Activated CD4-positive, alpha-beta T cell treated with anti-CD3 and anti-CD28 coated beads for 36 hours (primary cell): ENCODE measurements at places on chromosomes 11 and 22. TPM values are rescaled to one million over a fixed set of nuclear protein-coding genes. Genes with fewer than 3 reads are reported as not detected.
A peak's percentile ranks its signal among the peaks of the same experiment; 100 is the strongest.

Gene TRIM6
- total RNA-seq: 0.75 TPM

Gene LBHD1
- total RNA-seq: 15.5 TPM

Gene KRTAP5-7
- not detected for total RNA-seq

Gene GRM5
- total RNA-seq: not detected

Gene BAIAP2L2
- 0.88 TPM for total RNA-seq

Gene RBX1
- total RNA-seq: 49.9 TPM

Gene APOA1
- total RNA-seq: not detected

Gene SLC17A6
- total RNA-seq: not detected

Gene AMOTL1
- total RNA-seq: 2.3 TPM

Gene SLC22A25
- total RNA-seq: not detected

- DNase-seq: peak; percentile 65
Observed at GRCh38 chr22:40107851-40108378, 69.8 kb upstream of the TNRC6B start.

GRCh38 chr11:35057926-35058668, 80.9 kb upstream of the CD44 start:
- DNase-seq: no peak

- DNase-seq: no peak
Observed at GRCh38 chr11:11356842-11357241, 3.8 kb upstream of the CSNK2A3 start.

GRCh38 chr22:48180631-48181030, 1418.2 kb downstream of the TBC1D22A start:
- no peak for DNase-seq

DNA sequence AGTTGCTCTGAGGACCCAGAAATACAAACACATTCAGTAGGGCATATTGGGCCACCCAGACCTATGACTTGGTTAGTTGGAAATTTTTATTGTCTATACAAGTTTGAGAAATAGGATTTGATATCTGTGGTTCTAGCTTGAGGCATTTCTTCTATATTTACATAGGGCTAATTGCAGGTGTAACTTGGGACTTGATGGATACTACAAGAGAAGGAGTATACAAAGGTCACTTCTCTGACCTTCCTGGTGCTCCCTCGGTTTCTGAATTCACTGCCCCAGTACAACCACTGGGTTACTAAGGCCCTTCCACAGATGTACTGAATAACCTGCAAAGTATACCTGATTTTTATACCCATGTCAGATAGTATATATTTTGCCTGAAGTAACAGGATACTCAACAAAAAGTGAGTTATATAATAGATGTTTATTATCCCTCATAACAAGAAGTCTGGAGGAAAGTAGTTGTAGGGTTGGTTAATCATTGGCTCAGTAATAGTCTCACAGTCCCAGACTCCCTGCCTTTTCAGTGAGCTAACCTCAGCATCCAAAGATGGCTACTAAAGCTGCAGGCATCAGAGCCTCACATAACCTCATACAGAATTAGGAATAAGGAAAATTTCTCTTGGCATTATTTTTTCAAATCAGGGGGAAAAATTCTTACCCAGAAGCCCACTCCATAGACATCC, 8.8 kb upstream of the PGR start:
- DNase-seq: no peak

DNA sequence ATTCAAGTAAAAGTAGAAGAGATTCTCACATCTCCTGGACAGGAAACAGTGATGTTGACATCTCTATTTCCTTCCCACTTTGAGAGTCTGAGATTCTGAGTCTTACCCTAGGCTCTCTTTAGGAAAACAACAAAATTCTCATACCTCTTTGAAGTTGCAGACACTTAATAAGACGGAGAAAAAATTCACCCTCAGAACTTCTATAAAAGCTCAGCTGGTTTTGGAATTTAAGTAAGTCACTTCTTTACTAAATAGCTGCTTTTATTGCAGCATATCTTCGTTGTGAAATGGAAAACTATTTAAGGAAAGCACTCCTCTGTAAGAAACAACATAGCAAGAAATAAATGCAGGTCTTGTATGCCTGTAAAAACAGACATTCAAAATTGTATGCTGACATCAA, 79.1 kb downstream of the MSANTD4 start:
- DNase-seq: no peak

- no peak for DNase-seq
Observed at GRCh38 chr22:19239464-19239863, 52.1 kb downstream of the CLTCL1 start.

GRCh38 chr11:116953530-116954285, 116.3 kb upstream of the APOA1 start:
- no peak for DNase-seq

DNA sequence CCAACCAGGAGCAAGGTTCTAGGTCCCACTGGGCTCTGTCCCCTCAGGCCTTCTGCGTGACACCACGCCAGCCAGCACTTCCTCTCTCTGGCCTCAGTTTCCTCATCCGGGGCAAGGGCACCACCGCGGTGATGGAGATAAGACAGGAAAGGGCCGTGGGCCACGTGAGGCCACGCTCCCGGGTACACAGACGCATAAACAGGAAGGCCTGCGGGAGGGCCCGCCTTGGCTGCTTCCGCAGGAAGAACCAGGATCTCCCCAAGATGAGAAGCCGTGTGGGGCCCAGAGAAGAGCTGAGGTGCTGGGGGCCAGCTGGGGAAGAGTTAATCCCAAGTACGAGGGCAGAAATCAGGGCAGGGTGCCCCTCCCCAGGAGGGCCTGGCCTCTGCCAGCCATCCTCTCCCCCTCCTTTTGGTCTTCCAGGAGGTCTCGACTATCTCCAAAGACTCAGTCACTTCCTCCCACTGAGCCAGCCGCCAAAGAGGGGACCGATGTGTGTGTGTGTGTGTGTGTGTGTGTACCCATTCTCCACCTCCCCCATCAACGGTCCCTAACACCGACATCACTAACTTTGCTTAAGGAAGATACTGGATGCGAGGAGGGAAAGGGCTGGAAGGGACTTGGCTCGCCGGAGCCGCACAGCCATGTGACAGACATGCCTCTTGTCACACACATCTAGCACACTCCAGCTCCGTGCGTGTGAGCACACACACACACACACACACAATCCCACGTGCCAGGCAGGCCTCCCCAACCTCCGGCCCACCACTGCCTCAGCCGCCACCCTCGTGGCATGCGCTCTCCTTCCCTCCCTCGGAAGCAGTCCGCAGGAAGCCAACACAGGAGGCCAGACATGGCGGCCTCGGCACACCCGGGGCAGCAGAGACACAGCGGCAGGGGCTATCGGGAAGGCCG, 1.4 kb downstream of the MFNG start:
- peak; percentile 90 for DNase-seq

- no peak for DNase-seq
Observed at GRCh38 chr11:93526346-93526633, 16.9 kb downstream of the SMCO4 start.

GRCh38 chr11:73053964-73054363, 88.2 kb downstream of the FCHSD2 start:
- no peak for DNase-seq

DNA sequence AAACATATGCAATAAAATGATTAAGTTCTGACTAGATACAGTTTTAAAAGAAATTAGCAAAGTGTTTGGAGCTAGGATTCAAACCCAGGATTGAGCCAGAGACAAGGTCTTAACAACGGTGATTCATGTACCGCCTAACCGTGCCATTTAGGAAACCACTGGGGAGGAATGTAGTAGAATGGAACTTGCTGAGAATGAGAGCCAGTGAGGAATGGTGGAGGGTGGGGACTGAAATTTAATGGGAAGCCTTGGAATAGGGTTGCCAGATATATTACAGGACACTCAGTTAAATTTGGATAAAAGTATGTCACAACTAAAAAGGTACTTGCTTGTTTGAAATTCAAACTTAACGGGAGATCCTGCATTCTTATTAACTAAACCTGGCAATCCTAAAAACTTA, 30.4 kb upstream of the TMEM86A start:
- no peak for DNase-seq

GRCh38 chr11:117385906-117386305, 58.3 kb downstream of the CEP164 start:
- no peak for DNase-seq

- DNase-seq: no peak
Observed at GRCh38 chr11:128207861-128208321, 379.5 kb downstream of the ETS1 start.

DNA sequence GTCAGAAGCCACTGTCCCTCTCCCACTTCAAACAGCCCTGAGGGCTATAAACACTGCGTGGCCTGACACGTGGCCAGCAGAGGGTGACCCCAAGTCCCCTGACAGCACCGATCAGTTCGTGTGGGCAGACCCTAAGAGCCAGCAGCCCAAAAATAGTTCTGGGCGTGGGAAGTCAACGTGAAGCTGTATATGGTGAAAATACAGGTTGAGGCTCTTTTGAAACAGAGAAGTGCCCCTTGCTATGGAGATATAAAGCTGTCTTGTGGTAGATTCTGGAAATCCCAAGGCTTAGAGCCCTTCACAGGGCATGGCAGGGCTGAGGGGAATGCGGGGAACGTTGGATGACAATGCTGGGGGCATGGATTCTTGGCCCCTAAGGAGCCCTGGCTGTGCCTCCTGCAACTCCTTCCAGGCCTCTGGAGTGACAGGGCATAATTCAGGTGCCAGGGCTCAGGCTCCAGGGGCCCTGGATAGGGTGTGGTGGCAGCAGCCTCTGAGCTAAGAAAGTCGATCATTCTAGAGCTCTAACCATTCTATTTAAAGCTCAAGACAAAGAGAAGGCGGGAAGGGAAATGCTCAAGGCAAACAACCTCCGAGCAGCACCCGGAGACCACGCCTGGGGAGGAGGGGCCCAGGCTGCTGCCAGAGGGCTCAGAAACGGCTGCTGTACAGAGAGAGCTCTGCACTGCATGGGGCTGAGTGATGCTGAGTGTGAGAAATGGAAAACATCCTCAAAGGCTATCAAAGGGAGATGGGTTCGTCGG, 60.4 kb upstream of the CD5 start:
- DNase-seq: peak; percentile 92

DNA sequence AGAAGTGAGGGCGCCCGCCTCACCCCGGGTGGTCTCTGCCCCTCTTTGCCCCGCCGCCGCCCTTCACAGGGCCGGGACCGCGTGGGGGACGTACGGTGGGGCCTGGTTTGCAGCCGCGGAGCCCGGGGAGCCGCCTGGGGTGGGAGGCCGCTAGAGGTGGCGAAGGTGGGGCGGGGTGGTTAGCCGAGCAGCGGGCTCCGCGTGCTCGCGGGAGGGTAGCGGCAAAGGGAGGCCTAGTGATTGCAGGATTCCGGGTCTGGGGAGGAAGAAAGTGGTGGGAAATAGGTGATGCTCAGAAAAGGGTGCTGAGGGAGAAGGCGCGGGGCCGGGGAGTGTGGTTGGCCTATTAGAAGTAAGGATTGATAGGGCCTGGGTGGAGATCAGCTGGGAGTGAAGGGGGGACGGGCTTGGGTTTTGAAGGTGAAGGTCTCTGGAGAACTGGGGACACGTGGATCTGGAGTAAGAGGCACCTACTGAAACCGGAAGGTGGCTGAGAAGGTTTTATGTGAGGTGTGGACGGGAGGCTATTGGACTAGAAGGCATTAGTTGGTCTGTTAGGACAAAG, 571 bp downstream of the FAR1 start:
- peak; percentile 67 for DNase-seq

DNA sequence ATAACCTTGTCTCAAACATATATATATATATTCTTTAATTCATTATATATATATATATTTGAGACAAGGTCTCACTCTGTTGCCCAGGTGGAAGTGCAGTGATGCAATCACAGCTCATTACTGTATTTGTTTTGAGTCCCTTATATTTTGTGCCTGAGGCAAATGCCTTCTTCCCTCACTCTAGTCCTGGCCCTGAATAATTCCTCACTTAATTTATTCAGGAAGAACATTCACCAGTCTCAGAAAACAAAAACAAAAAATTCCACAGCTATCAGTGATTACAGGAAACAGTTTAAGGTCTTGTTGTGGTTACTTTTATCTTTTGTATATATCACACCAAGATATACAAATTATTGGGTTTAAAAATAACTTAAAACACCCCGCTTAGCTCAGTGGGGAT, 155.7 kb downstream of the CWF19L2 start:
- no peak for DNase-seq

DNA sequence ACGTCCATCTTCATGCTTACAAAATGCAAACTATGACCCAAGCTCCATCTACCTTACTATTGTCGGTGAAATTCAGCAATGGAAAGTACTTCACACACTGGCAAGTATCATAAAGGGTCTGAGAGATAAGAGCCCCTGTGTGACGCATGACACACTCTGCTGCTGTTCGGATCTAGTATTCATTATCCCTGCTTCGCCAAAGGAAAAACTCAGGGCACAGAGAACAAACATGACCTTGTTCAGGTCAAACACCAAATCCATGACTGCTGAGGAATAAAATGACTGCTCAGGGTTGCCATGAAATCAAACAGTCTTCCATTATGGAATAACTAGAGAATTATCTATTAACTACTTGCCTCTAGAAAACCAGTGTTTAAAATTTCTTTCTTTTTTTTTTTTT, 73.0 kb downstream of the MICAL3 start:
- DNase-seq: no peak

DNA sequence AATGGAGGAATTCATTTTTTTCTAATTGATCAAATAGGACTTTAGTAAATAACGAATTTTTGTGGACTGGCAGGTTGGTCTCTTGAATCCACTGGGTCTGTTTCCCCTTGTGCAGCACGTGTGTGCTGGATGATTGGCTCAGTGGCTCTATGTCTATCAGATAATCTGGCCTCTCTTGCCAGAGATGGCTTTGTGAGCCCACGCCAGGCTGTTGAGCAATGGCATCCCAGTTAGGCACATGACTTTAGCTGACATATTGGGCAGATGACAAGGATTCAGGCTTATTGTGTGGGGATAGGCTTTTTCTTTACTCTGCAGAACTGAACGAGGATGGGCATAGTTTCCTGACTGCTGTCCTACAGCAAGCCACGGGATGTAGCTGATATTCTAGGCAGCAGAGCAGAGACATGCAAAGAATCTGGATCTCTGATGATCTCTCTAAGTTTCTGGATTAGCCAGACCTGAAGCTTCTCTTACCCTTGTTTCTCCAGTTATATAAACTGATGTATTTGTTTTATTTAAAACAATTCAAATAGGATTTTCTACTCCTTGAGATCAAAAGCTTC, 144.9 kb downstream of the ARHGAP42 start:
- DNase-seq: no peak

DNA sequence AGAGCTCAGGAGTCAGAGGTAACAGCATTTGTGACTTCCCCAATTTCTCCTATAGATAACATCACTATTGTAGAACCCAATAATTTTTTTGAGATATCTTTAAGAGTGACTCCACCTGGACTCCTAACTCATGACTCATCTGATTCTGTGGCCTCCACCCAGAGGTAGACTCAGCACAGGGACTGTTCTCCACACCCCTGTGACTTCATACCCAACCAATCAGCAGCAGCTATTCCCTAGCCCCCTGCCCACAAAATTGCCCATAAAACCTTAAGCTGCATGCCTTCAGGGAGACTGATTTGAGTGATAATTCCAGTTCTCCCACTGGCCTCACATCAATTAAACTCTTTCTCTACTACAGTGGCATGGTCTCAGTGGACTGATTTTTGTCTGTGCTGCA, 475.4 kb upstream of the FAT3 start:
- DNase-seq: no peak

- no peak for DNase-seq
Observed at GRCh38 chr22:28887725-28888459, 4.5 kb downstream of the ZNRF3 start.
